NCI-H524 (cell line): ENCODE measurements at places on chromosomes 16 and 17.

DNA sequence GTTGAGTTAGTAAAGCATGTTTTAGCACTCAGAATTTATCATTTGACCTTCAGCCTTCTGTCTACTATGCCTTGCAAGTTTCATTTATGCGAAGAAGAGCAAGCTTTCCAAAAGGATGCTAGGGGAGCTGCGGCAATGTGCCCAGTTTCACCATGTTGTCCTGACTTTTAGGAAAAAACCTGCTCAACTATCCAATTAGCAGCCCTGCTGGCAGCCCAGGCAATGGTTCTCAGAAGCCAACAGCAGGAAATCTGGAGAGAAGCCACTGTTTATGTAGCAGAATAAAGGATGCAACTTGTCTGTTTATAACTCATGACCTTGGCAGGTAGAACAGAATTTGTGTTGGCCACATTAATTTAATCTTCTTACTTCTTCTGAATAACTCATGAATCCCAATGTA, 230.8 kb downstream of the ABCC12 start:
- DNase-seq = no peak

DNA sequence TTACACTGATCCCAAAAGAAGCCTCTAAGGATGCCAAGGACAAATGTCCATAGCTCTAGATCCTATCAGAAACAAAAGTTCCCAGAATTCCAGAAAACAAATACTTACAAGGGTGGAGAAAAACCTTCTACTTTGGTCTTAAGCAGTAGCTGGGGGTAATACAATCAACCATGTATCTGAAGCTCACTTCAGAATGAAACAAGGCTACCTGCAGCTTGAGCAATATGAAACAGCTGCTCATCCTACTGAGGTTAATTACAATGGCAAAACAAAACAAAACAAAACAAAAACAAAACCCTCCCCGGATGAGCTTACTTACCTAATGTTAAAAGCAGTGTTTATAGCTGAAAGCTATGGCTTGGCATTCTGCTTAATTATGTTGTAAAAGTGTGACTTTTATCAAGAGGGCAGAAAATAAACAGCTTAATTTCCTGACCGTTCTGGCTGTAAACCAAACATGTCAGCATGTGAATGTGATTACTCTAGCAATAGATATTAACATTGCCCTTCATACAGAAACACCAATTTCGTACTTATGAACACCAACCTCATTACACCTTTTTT, 10.5 kb downstream of the PDZD9 start:
- DNase-seq = no peak

DNA sequence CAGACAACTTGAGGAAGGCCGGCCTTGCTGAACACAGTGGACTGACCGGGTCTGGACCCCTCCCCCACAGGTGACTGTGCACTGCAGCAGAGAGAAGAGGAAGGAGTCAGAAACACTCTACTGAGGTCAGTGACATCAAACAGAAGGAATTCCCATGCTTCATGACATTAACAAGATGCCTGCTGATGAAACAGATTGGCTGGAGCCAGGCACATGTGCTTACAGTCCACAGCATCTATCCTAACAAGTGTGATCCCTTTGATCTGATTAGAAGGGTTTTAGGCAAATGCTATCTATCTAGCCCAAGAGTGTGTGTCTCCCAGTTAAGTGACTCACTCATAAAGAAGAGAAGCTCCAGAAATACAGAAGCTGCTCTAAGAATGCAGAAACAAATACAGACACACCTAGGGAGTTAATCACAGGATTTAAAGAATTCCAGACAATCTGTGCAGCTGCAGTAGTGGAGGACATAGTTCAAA, 90.2 kb downstream of the SYCE1L start:
- no peak for DNase-seq

DNA sequence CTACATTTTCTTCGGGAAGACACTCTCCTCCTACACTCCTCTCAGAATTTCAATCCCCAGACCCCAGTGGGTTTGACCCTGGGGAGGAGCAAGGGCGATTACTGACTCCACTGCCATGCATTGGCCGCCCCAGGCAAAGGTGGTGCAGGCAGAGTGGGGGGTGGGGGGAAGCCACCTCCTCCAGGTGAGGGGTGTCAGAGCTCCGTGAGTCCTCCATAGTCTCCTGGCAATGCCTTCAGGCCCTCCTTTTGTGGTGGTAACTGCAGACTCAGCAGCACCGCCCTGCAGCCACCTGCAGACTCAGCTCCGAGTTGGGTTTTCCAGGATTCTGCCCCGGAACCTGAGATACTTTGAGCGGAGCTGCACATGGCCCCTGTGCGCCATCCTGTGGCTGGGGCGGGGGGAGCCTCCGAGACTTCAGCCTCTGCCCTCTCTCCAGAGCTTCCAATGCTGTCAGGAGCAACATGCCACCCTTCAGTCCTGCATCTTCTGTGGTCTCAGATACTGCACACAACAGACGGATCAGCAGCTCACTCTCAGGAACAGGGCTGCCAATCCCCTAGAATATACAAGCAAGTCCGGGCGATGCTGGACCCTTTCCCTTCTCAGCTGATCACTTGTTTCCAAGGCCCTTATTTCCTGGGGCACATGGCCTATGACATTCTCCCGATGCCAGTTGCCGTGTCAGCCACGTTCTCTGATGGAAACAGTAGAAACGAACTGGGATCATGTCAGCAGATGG, 2.4 kb upstream of the SLC47A2 start:
- no peak for DNase-seq

DNA sequence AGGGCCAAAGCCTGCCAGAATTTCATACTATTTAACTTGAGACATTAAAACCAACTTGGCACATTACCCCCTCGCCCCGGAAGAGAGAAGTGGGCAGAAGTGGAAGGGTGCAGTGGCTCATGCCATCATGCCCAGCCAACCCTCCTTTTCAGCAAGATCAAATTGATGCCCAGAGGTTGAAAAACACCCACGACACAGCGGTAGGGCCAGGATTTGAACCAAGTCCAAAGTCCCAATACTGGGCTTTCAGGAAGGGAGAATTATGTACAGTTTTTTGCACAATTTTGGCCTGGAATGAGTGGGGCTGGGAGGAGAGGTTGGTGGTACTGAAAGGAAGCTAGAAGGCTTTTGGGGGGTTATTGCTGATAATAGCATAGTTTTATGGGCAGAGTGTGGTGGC, 11.0 kb downstream of the PDP2 start:
- no peak for DNase-seq

DNA sequence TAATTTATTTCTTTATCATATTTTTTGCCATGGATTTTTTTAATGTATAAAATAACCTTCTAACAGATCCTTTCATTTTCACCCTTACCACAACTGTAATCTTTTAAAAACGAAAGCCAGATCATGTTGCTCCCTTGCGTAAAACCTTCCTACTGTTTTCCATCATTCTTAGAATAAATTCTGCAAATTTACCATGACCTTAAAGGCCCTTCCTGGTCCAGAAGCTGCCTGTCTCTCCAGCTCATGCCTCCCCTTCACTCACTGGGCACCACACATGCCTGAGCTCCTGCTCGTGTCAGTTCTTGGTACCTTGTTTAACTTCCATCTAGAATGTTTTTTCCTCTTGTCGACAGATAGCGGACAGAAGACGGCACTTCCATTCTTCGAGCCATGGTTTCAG, 245.0 kb upstream of the CDH5 start:
- no peak for DNase-seq

DNA sequence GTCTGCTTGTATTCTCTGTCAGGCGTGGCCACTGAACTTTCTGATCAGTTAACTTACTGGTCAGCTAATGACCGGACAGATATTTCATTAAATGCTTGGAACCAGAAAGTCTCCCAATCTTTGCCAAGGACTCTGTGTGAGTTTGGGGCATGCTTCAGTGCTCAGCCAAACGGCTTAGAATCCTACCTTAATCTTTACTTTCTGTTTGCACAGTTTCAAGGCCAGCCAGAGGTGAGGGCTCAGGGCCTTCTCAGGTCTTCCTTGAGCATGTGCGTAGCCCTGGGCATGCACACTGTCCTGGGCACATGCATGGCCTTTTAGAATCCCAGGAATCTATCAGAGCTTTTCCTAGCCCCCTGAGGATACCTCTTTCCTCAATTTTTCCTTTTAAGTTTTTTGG, 230.1 kb downstream of the RAB11FIP4 start:
- DNase-seq = no peak

GRCh38 chr17:59680314-59680713, 26.9 kb downstream of the PTRH2 start:
- no peak for DNase-seq

GRCh38 chr16:65540901-65541300, 419.0 kb upstream of the CDH11 start:
- DNase-seq = no peak

DNA sequence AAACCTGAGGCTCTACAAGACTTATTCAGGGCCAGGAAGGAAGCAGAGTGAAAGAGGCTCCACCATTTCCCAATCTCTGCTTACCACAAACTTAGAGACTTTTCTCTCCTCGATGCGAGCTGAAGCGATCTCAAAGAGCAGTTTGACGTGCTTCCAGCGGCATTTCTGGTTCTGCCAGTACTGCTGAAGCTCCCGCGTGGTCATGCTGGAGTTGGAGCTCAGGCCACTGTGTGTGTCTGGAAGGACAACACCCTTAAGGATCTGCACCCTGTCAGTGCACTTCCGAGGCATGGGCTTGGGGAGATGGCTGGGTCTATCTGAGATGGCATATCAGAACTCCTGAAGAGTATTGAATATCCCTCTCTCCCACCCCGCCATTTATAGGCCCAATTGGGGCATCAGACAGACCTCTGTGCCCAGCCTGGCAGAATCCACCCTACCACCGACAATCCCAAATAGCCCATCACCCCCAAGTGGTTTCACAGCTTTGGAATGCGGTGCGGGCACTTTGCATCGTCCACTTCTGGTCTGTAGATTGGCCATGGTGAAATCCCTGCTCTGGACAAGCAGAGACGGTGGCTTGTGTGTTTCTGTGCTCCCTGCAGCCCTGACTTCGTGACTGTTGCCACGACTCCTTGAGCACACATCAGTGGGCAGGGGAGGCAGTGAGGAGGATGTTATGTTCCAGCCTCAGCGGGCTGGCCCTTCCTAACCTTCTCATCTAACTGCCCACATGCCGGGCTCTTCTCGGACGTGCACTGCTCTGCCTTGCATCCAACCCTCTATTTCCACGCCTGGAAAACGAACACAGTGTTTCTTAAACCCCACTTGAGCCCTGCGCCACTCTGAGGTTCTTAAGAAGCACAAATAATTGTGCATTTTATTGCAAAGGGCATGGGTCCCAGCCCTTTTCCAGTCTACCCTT, 5.2 kb downstream of the SNX20 start:
- no peak for DNase-seq

- DNase-seq = peak; percentile 85
Measured at GRCh38 chr17:80861892-80862291, 129.7 kb upstream of the CHMP6 start.

GRCh38 chr16:29290631-29291247, 115.8 kb downstream of the NPIPB11 start:
- DNase-seq = no peak

GRCh38 chr17:427327-427726, 74.7 kb upstream of the RPH3AL start:
- no peak for DNase-seq

- DNase-seq = peak; percentile 56
Measured at GRCh38 chr17:73625991-73626673, 18.1 kb downstream of the SDK2 start.

DNA sequence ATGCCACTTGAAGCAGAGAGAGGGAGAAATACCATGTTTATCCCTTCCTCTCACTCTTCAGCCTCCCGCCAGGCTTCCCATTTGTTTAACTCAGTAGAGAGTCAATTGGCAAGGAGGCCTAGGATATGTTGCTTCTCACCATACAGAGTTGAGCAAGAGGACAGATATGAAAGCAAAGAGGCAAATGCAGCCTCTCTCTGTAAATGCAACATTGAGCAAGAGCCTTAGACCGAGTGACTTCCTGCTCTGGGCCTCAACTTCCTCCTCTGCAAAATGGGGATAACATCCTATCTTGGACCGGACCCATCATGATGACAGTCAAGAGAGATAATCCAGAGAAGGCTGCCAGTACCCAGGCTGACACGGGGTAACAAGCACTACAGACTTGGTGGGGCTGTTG, 36.8 kb downstream of the SOCS1 start:
- no peak for DNase-seq

DNA sequence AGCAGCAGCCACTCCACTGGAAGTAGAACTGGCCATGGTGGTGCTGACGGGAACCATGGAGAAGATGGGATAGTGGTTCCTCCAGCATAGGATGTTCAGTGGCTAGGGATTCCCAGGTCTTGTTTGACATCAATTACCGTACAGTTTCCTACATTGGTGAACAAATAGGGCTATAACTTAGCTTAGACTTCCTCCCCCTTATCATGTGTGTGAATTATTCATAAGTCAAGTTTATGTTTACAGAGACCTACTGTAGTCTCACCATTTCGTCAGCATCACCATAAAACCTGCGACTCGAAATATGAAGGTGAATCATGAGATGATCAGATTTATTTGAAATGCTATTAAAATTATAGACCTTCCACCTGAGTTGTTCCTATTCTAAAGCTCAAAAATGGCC, 1.2 kb downstream of the KRTAP2-3 start:
- DNase-seq = no peak

DNA sequence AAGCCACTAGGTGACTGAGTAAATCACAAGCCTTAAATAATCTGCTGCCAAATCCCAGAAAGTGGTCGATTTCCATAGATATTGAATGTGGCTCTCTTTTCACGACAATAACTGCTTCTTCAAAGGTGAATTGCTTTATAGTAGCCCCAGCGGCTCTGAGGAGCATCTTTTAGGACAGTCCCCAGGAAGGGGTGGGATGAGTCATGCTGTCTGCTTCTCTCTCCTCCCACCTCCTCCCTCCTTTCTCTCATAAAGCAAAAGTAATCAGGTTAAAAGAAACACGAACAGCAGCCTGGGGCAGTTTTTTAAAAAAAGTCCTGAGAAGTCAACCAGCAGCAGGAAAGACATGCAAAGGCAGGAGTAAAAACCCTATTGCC, 1.8 kb downstream of the KIAA0513 start:
- DNase-seq = no peak

DNA sequence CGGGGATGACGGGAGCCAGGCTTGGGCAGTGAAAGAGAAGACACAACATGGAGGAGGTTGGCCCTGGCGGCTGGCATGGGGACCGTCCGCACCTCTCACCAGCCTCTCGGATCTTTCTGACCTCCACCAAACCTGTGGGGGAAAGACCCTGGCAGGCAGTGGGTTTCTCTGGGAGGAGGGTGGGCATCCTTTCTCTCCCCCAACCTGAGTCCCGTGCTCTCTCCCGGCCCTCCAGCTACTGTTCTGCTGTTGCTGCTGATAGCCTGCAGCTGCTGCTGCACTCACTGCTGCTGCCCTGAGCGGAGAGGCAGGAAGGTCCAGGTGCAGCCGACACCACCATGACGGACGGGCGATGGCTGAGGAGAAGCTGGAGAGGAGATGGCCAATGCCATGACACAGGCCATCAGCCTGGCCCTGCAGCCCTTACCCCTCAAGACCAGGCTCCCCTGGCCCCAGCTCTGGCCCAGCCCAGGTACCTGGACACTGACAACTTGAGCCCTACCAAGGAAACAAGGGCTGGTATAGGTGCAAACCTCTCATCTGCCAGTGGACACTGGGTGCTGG, 7.4 kb downstream of the SMIM5 start:
- DNase-seq = no peak

- DNase-seq = peak; percentile 43
Measured at GRCh38 chr16:85637808-85638647, 24.9 kb downstream of the GSE1 start.

GRCh38 chr17:56653877-56654276, 60.4 kb downstream of the NOG start:
- DNase-seq = peak; percentile 85

- peak; percentile 16 for DNase-seq
Measured at GRCh38 chr16:66374176-66374575, 7.7 kb downstream of the CDH5 start.

GRCh38 chr16:85528528-85529387, 84.4 kb upstream of the GSE1 start:
- no peak for DNase-seq
